ENCODE measurements at places on chromosomes 3 and 15.

GRCh38 chr15:40959331-40960141, 6.3 kb downstream of the CHAC1 start:
- no peak for DNase-seq

DNA sequence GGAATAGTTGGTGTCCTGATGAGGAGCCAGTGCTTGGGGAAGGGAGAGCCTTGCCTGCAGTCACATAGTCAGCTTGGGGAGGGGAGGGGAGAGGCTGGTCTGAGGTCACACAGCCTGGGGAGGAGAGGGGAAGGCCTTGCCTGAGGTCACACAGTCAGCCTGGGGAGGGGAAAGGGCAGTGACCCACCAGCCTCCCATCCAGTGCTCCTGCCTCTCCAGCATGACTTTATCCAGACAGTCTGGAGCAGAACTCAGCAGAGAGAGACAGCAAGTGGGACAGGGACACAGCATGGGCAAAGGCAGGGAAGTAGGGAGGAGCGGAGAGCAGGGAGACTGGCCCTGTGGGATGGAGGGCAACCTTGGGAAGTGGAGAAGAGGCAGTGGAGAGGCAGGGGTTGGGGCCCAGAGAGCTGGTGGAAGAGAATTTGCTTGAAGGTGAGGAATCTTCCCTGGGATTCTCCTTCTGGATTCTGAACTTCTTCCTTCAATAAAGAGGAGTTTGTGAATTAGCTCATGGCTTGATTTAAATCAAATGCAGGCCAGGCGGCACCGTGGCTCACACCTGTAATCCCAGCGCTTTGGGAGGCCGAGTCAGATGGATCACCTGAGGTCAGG, 64.5 kb downstream of the CORO2B start:
- DNase-seq, result no peak

- DNase-seq, result no peak
Observed at GRCh38 chr3:14141602-14142341, 16.9 kb downstream of the TMEM43 start.

DNA sequence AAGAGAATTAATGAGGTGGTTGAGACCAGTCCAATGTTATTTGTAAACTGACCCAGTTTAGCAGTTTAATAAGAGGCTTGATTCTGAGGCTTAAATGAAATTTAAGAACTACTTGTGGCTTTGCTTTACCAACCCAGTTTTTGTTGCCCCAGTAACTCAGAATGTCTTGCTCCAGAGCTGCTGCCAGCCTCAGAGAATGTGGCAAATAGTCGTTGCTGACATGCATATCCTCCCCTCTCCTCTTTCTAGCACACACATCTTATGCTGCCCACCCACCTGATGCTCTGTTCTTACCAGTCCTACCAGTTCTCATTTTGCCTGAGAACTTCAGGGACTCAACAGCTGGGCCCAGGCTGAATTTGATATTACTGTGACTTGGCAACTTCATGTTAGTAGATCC, 92.4 kb upstream of the TSC22D2 start:
- DNase-seq, result no peak

- DNase-seq, result no peak
Observed at GRCh38 chr15:96355568-96356187, 25.2 kb downstream of the NR2F2 start.
